ENCODE measurements at places on chromosomes 4 and X.
A peak's percentile ranks its signal among the peaks of the same experiment; 100 is the strongest.

DNA sequence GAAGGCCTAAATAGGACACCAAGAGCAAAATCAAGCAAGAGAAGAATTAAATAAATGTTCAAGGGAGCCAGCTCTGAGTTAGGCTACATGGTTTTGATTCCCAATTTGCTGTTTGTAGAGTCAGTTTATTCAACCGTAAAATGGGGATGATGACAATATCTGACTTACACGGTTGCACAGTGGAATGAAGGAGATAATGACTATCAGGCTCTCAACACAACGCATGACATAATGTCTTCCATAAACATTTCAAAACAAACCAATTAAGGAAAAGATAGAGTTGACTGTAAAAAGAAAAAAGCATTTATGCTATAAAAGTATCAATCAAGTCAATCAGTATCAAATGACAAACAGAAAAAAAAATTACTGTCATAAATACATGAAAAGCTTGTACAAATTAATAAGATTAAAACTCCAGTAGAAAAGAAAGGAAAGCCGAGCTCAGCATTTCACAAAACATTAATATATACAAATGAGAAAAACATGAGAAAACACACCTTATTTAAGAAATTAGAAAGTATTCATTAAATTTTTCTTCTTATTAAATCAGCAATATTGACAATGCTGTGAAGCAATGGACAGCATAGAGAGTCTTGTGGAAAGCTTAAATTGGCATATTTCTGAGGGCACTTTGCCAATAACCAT, 179.0 kb downstream of the SCFD2 start:
- no peaks in the 10 kb centered on the region for H3K27me3 ChIP-seq
- no peaks in the 10 kb centered on the region for H3K36me3 ChIP-seq
- no peak overlapping the region for H3K4me3 ChIP-seq

DNA sequence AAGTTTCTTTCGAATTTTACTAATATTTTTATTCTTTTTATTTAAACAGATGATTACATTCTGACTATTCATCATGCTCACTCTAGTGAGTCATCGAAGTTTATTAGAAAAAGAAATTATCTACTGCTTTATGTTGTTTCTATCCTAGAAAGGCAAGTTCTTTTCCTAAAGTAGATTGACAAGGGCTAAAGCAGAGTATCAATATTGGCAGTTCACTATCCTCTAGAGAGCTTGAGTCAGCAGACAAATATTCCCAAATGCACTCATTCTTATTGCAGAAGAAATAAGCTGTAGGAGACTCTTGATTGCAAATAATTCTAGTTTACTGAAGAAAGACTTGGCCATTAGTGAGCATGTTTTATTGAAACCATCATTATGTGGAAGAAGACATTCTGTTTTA, 911.8 kb downstream of the CENPC start:
- H3K27ac ChIP-seq, result no peak overlapping the region
- no peaks in the 10 kb centered on the region for H3K36me3 ChIP-seq
- no peak for DNase-seq
- no peak overlapping the region for H3K4me3 ChIP-seq

- no peak overlapping the region for H3K27ac ChIP-seq
- DNase-seq, result no peak
- no peaks in the 10 kb centered on the region for H3K27me3 ChIP-seq
- no peaks in the 10 kb centered on the region for H3K4me1 ChIP-seq
These were observed 127.4 kb upstream of the SFRP2 start for GRCh38 chr4:153916273-153916755.

DNA sequence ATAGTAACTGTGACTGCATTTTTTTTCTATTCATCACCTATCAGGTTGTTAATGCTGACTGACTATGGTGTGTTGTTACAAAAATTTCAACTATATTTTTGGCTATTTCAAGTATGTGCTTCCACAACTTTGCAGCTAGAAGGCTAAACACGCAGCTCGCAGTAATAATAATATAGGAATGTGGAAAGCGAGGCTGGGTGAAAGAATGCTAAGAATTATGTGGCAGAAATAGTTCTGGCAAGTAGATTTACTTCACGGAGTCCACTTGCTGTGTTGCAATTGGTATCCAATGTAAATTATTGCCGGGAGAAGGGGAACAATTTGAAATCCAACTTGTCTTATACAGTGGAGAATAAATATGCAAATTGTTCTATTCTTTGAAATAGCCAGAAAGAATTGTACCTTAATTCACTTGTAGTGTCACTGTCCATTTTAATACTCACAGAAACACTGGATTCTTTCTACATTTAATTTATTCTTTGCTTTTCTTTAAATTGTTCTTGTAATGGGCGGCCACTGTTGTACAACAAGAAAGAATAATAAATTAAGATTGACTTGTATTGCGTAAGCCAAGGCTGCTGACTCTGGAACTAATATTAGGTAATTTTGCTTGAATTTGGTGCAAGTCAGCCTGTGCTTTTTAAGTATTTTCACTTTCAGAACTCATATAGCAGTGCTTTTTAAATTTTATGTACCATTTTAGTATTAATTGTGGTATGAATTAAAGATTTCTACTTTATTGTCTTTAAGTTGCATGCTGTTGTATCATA, 154.9 kb downstream of the FRMPD4 start:
- H3K36me3 ChIP-seq, result no peaks in the 10 kb centered on the region
- H3K4me1 ChIP-seq, result no peaks in the 10 kb centered on the region
- H3K27me3 ChIP-seq, result no peaks in the 10 kb centered on the region

GRCh38 chr4:123676890-123677229, 280.3 kb downstream of the SPRY1 start:
- no peak overlapping the region for H3K27ac ChIP-seq
- H3K36me3 ChIP-seq, result no peaks in the 10 kb centered on the region
- no peak for DNase-seq
- H3K4me3 ChIP-seq, result no peak overlapping the region

- no peaks in the 10 kb centered on the region for H3K36me3 ChIP-seq
- peaks cover 6% of the 10 kb centered on the region for H3K4me1 ChIP-seq
- H3K4me3 ChIP-seq, result no peak overlapping the region
- no peak overlapping the region for H3K27ac ChIP-seq
- H3K27me3 ChIP-seq, result no peaks in the 10 kb centered on the region
These were observed 474.8 kb downstream of the TMA16 start for GRCh38 chr4:163969291-163969690.

- H3K4me1 ChIP-seq, result no peaks in the 10 kb centered on the region
- H3K36me3 ChIP-seq, result no peaks in the 10 kb centered on the region
- H3K4me3 ChIP-seq, result no peak overlapping the region
- H3K27me3 ChIP-seq, result no peaks in the 10 kb centered on the region
- no peak for DNase-seq
These were observed 97.0 kb downstream of the ABLIM2 start for GRCh38 chr4:8061573-8061972.

GRCh38 chr4:88999392-88999930, 57.5 kb downstream of the FAM13A start:
- H3K36me3 ChIP-seq, result no peaks in the 10 kb centered on the region
- peaks cover 17% of the 10 kb centered on the region for H3K4me1 ChIP-seq
- no peak overlapping the region for H3K4me3 ChIP-seq
- H3K27me3 ChIP-seq, result no peaks in the 10 kb centered on the region

DNA sequence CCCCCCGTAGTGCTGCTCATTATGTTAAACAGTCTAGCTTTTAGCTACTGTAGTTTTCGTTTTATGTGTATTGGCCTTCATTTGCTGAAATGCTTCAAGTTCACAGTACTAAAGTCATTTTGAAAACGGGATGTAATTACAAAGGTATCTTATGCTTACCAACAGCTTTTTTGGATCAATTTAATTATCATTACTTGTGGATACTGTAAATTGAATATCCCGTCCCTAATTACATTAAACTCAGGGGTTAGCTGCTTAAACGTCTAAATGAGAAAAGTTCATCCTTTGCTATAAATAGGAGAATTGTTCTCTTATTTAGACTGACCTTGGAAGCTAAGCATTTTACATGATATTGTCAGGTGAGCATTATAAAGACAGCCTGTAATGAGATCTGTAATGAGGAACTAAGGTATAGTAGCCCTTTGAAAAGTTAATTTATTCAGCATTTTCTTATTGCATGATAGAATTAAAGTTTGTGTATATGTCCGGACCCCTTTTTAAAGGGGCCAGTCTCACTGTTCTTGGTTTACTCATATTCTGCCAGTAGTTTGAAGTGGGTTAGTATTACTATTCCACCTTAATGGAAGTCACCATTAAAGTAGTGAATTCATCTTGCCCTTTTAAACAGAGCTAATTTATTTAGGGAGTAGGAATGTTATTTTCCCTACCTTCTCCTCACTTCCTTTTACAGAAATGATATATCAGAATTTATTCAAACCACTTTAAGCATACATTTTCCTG, 252.6 kb downstream of the TENM3 start:
- peaks cover 5% of the 10 kb centered on the region for H3K4me1 ChIP-seq
- DNase-seq, result no peak
- no peaks in the 10 kb centered on the region for H3K36me3 ChIP-seq
- no peaks in the 10 kb centered on the region for H3K27me3 ChIP-seq

GRCh38 chrX:132651421-132652086, 162.7 kb upstream of the MBNL3 start:
- H3K27ac ChIP-seq, result no peak overlapping the region
- no peaks in the 10 kb centered on the region for H3K36me3 ChIP-seq
- H3K4me3 ChIP-seq, result no peak overlapping the region
- no peaks in the 10 kb centered on the region for H3K4me1 ChIP-seq
- no peaks in the 10 kb centered on the region for H3K27me3 ChIP-seq
- DNase-seq, result no peak

GRCh38 chr4:62806816-62807215, 1602.4 kb downstream of the TECRL start:
- H3K4me1 ChIP-seq, result no peaks in the 10 kb centered on the region
- H3K36me3 ChIP-seq, result no peaks in the 10 kb centered on the region
- no peak overlapping the region for H3K4me3 ChIP-seq

- H3K27me3 ChIP-seq, result no peaks in the 10 kb centered on the region
- H3K4me3 ChIP-seq, result peak within 1 kb of the TSS; percentile 49
- DNase-seq, result peak; percentile 84
- H3K4me1 ChIP-seq, result no peaks in the 10 kb centered on the region
These were observed at the start of gene DCTD for GRCh38 chr4:182917182-182918043. Gene DCTD (minus strand): TSS chr4:182917386. CDS start chr4:182915568, 1,818 bp downstream.

DNA sequence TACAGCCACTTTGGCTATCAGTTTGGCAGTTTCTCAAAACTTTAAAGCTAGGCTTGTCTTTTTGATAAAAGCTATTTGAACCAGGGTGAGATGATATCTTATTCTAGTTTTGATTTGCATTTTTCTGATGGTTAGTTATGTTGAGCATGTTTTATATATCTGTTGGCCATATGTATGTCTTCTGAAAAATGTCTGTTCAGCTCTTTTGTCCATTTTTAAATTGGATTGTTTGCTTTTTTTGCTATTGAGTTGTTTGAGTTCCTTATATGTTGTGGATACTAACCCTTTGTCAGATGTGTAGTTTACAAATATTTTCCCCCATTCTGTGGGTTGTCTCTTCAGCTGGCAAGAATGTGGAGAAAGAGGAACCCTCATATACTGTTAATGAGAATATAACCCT, 11.6 kb upstream of the GIMD1 start:
- DNase-seq, result no peak
- no peaks in the 10 kb centered on the region for H3K27me3 ChIP-seq
- no peak overlapping the region for H3K4me3 ChIP-seq
- H3K36me3 ChIP-seq, result no peaks in the 10 kb centered on the region
- H3K27ac ChIP-seq, result no peak overlapping the region

DNA sequence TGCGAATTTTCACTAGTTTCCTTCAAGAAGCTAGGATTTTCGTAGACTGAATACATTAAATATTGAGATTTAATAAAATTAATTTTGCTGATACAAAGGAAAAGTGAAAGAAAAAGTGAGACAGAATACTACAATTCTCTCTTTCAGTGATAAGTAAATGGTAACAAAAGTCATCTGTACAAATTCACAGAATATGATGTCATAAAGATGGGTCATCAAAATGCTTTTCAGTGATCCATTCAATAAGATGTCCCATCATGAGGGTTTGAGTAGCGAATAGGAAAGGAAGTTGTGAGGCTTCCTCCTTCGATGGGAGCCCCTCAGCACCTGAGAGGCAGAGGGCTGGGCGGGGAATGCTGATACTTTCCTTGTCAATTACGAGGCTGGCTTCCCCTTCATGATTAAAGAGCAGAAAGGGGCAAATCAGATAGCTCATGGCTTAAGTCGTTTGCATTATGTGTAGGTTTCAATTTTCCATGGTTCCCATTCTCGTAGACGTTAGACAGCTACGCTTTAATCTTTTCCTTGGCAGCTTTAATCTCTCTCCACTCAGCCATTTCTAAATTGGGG, 108.8 kb upstream of the SORBS2 start:
- DNase-seq, result peak; percentile 68
- H3K27me3 ChIP-seq, result no peaks in the 10 kb centered on the region
- H3K36me3 ChIP-seq, result no peaks in the 10 kb centered on the region
- H3K4me1 ChIP-seq, result peaks cover 45% of the 10 kb centered on the region

DNA sequence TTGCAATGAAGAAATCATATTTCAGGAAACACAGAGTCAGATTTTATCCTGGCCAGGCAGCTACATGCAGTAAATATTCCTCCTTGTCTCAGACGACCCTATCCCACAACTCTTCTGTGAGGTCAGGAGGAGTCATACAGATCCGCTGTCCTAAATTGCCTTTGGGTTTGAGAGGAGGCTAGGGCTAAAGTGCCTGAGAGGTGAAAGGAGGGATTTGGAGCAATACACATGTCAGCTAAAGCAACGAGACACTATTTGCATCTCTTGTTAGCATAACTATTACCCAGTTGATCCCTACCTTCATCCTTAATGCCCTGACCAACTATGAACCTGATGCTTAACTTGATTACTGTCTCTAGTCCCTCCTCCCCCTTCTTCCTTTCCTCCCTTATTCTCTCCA, 98.6 kb downstream of the TBC1D19 start:
- no peak for DNase-seq
- no peak overlapping the region for H3K4me3 ChIP-seq
- no peaks in the 10 kb centered on the region for H3K36me3 ChIP-seq
- no peaks in the 10 kb centered on the region for H3K27me3 ChIP-seq
- H3K4me1 ChIP-seq, result no peaks in the 10 kb centered on the region
- H3K27ac ChIP-seq, result no peak overlapping the region

All from cardiac muscle cell (in vitro differentiated cells and primary cell).